Fibroblast of pulmonary artery (primary cell): ENCODE measurements at places on chromosomes 3 and 15.

- DNase-seq = no peak
Measured at GRCh38 chr3:153666991-153667740, 454.0 kb upstream of the ARHGEF26 start.

DNA sequence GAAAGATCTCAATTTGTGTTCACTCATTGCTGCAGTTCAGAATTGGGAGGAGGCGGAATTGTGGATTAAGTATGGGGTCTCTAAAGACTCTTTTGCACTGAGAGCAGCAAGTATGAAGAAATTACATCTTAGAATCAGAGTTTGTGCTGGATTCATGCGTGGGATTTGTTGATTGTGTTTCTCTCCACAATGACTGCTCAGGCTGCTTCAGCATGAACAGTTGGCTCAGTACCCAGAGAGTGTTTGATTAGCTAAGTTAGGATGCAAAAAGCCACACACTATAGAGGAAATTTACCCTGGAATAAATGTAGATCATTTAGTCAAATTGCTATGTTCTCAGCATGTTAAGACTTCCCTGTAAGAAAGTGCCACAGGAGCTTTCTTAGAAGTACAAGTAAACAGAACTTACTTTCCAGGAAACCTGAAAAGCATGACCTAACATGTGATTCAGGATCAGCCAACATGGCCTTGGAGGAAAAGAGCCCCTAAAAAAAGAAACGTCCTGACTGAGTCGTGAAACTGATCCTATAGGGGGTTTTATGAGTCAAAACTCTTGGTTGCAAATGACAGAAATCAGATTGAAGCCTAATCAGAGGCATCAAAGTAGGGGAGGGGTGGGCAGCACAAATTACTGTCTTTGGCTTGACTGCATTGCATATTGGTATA lies 32.6 kb downstream of the HHLA2 start:
- DNase-seq = no peak

GRCh38 chr3:193310914-193311723 lies 67.4 kb downstream of the ATP13A5 start:
- no peak for DNase-seq

DNA sequence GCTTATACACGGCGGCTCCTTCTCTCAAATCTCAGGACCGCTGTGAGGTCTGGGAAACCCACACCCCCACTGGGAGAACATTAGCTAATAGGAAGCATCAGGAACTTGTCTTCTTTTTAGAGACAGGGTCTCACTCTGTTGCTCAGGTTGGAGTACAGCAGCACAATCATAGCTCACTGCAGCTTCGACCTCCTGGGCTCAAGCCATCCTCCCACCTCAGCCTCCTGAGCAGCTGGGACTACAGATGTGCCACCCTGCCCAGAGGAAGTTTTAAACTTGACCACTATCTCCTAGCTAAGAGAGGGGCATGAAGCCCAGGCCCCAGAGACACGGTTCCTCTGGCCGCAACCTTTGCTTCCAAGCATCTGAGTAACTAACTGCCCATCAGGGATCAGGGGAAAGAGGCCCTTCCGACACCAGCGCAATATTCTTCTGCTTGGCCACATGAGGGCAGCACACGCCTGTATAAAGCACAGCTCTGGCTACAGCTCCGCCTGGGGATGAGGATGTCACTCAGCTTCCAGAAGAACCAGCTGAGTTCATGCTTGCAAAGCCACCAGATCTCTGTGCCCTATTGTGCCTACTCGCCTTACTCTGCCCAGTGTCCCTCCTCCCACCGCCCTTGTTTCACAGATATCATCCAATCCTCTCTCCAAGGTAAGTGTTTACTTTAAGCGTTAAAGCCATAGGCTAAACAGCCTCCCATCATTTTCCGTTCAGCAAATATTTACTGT lies 57.6 kb upstream of the SLC6A11 start:
- DNase-seq = peak; percentile 78

GRCh38 chr3:48661501-48662144 lies 1.1 kb downstream of the CELSR3 start:
- peak; percentile 53 for DNase-seq

DNA sequence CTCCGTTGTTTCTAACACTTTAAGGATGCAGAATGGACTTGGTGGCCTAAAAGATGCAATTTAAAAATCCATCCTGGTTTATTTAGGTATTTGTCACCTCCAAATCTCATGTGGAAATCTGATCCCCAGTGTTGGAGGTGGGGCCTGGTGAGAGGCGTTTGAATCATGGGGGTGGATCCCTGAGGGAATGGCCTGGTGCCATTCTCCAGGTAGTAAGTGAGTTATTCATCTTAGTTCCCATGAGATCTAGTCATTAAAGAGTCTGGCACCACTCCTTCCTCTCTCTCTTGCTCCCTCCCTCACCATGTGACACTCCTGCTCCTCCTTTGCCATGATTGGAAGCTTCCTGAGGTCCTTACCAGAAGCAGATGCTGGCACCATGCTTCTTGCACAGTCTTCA lies 339.1 kb downstream of the NTRK3 start:
- DNase-seq = no peak

DNA sequence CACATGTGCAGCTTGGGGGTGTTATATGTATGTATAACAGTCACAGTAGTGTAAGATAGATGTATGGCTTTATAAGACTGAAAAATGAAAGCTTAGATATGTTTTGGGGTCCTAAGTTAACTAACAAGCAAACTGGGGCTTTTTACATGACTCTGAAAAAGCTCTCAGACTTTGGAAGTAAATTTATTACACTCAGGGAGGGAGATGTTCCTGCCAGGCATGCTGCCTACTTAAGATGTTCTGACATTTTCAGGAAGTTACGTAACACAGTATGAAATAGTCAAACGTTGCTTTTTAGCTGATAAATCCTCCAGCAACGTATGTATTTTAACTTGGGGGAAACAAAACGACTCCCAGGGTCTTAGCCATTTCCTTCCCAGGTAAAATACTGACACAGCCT lies 1.7 kb upstream of the IFT57 start:
- peak; percentile 81 for DNase-seq

DNA sequence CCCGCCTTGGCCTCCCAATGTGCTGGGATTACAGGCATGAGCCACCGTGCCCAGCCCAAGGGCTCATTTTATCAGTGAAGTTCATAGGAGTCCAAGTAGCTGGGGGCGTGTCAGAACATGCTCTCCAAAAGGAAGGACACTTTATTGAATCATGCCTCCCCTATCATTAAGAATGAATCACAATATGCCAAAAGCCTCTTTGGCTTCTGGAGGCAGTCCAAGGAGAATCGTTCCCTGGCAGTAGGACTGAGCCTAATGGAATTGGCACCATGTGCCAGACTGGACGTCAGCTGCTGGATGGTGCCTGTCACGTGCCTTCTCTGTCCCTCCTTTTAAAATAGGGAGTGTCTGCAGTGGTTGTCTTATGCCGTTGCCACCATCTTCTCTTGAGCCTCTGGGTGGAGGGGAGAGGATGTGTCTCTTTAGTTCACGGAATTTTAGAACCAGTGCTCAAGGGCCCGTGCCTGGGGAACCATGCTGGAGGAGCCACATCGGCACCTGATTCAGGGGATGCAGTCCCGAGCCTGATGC lies 234.7 kb upstream of the LYSMD4 start:
- DNase-seq = no peak

DNA sequence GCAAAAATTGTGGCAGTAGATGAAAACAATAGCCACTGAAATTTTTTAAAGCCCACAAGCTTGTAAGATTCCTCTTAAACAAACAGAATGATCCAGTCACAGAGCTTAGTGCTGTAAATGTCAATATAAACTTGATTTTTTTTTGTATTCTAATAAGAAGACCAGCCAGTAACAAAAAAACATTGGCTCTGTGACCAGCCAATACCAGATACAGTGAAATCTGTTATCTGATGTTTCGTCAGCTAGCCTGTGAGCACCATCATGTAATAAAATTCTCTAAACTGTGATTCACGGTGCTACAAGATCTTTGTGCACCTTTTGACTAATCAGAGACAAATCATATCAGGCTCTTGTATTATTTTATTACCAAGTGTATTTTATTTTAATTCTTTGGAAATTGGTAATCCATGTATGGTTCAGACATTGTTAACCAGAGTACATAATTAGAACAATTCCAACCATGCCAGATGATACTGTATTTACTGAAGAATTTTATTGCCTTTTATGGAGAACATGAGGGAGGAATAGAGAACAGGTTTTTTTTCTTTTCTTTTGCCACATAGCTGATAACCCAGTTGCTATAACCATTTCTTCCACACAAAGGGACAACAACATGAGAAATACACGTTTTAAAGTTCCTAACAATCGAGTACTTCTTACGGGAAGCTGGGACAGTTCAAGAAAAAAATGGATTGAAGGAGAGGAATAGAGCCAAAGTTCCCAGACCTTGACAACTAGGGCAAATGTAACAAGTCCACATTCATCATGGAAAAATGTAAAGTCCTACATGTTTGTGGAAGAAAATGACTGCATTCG lies 71.9 kb downstream of the FILIP1L start:
- peak; percentile 94 for DNase-seq

DNA sequence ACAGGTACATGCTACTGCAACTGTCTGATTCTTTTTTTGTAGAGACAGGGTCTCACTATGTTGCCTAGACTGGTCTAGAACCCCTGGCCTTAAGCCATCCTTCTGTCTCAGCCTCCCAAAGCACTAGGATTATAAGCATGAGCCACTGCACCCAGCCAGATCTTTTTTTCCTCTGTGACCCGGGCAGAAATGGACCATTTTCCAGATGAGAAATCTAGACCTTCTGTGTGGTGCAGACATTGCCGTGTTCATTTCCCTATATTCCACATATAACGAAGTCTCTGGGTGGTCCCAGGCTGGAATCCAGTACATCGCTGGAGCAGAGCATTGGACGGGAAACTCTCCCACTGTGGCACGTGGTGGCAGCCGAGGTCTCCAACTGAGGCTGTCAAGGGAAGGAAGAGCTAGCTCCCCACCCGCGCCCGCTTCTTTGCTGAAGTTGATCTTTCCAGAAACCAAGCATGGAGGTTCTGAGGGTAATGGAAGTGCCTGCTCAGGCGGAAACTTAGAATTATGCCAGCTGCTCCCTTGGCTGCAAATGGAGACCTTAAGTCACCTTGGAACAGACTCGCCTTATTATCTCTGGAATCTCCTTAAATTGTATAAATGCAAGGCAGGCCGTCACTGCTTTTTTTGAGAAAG lies 23.1 kb upstream of the TXNRD3 start:
- no peak for DNase-seq

GRCh38 chr3:90011131-90011530 lies 903.7 kb downstream of the EPHA3 start:
- DNase-seq = peak; percentile 31

DNA sequence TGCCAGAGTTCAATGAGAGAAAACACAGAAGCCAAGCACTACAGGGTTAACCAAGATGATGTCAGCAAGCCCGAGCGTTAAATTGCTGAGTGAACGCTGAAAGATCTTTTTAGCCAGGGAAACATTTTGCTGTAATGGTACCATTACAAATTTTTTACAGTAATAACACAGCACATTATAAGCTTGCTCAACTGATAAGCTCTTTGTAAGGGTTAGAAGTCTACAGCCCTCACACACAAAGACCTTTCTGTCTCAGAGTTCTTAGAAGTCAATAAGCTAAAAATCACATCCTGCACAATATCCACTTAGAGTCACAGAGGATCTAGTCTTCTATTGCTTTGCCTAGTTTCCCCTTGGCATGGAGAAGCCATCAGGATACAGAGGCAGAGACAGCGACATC lies 29.9 kb downstream of the CHSY1 start:
- no peak for DNase-seq

DNA sequence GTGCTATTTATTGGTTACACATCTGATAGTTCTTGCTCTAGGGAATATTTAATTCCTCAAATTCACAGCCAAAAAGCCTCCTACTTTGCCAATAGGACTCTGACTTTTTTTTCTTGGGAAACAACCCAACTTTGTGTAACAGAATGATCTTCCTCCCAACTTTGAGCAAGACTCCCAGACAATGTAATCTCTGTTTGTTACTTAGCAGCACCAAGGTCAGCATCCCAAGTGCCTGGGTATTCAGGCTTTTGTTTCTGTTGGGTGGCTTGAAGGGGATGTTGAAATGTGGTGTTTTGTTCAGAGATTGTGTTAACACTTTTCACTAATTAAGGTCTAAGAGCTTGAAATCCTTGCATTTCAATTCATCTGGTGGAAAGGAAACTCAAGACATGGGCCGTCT lies 115.8 kb downstream of the ADAMTS9 start:
- DNase-seq = peak; percentile 47

- DNase-seq = peak; percentile 56
Measured at GRCh38 chr15:29050870-29051269, 165.1 kb downstream of the APBA2 start.

- no peak for DNase-seq
Measured at GRCh38 chr3:158297940-158298339, 188.1 kb downstream of the RSRC1 start.

DNA sequence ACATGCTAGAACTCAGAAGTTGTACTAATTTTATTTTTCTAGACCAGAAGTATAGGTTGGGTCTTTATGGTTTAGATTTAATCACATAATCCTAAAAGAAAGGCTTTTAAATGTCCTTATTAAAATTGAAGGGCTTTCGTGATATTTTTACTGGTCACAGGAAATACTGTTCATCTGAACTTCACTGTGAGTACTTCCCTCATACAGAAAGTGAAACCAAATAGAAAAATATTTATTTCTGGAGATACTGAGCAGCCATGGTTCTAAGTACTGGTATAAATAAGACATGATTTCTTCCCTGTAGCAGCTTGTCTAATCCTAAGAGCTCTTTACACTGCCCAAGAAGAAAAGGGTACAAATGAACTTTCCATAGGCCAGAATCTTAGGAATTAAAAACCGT lies 2.0 kb downstream of the SNRK start:
- DNase-seq = peak; percentile 48

DNA sequence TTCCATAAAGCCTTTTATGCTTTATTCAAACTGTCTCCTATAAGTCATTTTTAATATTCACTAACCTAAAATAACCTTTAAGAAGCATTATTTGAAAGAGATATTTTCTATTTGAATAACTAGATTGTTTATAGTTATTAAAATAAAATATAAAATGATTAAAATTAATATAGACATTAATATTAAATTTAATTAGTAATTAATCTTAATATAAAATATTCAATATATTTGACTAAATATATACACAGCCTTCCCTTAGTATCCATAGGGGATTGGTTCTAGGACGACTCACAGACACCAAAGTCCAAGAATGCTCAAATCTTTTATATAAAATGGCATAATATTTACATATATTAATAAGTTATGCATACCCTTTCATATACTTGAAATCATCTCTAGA lies 1014.1 kb downstream of the TBL1XR1 start:
- no peak for DNase-seq

GRCh38 chr3:135107043-135107442 lies 312.0 kb downstream of the EPHB1 start:
- no peak for DNase-seq

GRCh38 chr3:56257826-56258225 lies 210.4 kb downstream of the ERC2 start:
- DNase-seq = no peak

- peak; percentile 77 for DNase-seq
Measured at GRCh38 chr3:126180477-126181397, at the start of gene ALDH1L1. Gene ALDH1L1, minus strand, starts transcription at chr3:126180586. Its CDS starts 19,607 bp downstream, at chr3:126160979.
